ENCODE measurements at places on chromosomes 12 and 14. TPM values are rescaled to one million over a fixed set of nuclear protein-coding genes. Genes with fewer than 3 reads are reported as not detected.

DNA sequence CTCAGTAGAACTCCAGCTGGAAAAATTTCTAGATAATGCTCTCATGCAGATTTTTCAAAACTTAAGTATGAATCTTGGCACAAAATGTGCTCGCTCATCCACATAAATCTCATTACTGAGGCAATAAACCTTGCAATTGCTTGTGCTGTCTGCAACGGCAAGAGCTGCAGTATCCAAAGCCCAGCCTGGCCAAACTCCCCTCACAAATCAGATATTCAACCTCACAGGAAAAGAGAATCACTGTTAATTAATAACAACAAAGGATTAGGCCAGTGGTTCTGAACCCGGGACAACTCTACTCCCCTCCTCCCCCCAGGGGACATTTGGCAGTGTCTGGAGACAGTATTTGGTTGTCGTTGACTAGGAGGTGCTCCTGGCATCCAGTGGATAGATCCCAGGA is 19.2 kb upstream of the CORO1C start:
- DNase-seq: no peak

Gene OR6C74
- total RNA-seq: not detected

GRCh38 chr14:34810028-34810427 is 65.1 kb downstream of the BAZ1A start:
- no peak for DNase-seq

DNA sequence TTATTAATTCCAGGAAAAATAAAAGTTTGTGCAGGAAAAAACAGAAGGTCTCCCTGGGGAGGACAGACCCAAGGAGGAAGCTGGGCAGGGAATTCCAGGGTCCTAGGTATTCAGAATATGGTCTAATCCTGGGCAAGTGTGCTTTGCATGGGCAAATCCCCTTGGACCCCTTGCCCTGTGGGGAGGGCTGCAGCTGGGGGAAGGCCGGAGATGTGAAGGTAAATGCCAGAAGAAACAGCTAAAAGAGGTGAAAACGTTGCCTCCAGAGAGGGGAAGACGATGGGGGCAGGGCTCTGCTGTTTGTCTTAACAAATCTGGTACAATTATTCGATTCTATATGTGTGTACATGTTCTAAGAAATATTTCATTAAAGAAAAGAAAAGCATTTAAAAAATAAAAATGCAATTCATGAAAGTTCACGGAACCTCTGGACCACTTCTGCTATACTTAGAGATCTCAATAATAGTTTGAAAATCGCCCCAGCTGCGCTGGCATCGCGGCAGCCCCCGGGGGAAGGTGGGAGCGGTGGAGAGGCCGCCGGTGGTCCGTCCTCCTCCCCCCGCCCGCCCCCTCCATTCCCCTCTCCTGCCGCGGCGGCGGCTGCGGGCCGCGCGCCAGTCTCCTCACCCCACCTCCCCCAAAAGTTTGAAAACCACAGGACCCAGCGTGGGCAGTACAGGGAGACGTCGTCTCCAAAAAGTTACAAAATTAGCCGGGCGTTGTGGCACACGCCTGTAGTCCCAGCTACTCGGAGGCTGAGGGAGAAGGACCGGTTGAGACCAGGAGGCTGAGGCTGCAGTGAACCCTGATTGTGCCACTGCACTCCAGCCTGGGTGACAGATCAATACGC is 1.5 kb upstream of the PRPF40B start:
- DNase-seq: peak; percentile 51

DNA sequence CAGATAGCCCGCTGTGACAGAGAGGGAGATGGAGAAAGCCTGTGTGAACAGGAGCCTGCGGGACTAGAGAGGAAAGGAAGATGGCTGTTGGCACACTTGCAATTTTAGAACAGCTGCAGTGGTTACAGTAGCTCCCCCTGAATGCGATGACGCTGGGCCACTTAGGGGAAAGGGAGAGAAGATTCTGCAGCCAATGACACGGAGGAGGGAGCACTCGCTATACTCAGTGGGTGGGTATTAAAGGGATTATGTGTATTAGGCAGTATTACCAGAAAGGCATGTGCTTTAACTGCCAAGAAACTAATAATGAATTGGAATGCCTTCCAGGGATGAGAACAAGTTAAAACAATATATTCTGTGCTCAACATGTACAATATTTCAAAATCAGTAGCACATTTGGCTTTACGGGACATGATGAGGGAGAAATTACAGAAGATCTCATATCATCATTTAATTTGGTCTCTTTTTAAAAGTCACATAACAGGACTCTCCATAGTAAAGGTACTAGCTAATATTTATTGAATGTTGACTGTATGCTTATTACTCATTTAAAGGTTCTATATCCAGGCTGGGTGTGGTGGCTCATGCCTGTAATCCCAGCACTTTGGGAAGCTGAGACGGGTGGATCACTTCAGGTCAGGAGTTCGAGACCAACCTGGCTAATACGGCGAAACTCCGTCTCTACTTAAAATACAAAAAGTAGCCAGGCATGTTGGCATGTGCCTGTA is 35.9 kb upstream of the FOS start:
- peak; percentile 32 for DNase-seq

- no peak for DNase-seq
Measured at GRCh38 chr12:132015686-132016430, 66.1 kb downstream of the EP400 start.

DNA sequence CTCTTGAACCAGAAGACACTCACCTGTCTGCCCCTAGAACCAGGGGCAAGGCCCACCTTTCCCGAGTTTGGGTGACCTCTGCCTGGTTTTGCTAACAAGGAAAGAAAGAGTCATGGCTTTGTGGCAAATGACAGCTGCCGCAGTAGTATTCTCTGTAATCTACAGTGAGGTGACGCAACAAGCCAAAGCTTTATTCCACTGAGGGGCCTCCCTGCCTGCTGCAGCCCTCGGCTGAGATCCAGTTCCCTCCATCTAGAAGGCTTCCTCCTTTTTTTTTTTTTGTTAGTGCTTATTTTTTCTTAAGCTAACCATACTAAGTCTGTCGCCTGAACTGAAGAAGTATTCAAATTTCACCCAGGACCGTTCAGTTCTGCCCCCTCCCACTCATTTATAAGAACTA is 142.3 kb upstream of the TMCC3 start:
- no peak for DNase-seq

Gene ATL1
- 1.9 TPM for total RNA-seq

GRCh38 chr12:108117163-108117849 is 11.8 kb upstream of the WSCD2 start:
- no peak for DNase-seq

Gene CPM
- total RNA-seq: not detected

DNA sequence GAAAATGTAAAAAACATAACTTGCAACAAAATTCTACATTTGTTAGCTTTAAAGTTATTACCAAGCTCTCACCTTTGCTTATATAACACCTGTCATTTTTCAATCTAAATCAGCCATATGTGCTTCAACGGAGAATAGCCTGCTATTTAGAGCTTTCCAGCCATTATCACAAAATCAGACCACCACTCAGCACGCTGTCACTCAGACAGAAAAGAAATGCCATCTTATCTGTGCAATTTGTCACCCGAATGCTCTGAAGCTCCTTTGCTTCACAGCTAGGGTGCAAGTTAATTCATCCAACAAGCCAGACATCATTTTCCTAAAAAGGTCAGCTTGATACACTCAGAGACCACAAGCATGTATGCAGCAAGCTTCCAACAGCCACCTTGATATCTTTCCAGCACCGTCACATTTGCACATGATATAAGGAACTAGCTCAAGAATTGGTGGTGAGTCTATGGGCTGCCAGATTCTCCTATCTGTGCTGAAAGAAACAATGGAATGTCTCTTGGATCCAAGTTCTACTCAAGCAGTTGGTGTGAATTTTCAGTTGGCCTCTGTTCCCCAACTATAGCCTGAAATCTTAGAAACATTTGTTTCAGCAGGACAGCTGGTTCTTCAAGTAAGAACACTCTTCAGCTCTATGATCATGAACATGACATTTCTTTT is 20.0 kb upstream of the IFNG-AS1 start:
- DNase-seq: no peak

DNA sequence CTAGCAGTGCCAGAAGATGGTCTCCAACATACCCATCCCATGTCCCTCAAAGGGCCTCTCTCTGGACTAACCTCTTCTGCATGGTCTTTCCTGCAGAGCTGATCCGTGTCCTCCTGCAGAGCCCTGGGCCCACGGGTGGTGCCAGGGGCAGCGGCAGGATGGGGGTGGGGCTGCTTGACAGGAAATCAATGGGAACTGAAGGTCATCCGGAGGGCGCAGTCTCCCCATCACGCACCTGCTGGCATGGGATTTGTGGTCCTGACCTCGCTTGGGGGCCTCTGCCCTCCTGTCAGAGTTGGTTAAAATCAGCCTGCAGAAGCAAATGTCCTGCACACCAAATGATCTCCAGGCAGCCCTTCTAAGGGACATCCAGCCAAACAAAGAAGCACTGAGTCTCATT is 110.2 kb downstream of the DPF3 start:
- DNase-seq: no peak

- DNase-seq: no peak
Measured at GRCh38 chr14:93493054-93493453, 62.3 kb downstream of the UNC79 start.

DNA sequence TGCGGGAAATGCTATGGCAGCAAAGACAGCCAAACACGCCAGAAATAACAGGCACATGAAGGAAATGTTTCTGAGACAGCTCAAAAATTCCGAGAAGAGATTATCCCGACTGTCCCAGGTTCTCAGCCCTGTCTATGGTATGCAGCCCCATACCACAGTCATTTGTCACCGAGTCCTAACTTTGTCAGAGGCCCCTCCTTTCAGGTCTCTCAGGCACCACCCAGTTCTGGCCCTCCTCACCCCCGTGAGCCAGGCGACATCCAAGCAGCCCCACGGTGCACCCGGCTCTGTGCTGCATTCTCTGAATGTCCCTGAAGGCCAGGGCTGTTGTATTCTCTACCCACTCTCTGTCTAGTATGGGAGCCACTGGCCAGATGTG is 24.0 kb downstream of the SSH1 start:
- DNase-seq: no peak

GRCh38 chr12:106584104-106585064 is 1.6 kb downstream of the RFX4 start:
- DNase-seq: peak; percentile 58

DNA sequence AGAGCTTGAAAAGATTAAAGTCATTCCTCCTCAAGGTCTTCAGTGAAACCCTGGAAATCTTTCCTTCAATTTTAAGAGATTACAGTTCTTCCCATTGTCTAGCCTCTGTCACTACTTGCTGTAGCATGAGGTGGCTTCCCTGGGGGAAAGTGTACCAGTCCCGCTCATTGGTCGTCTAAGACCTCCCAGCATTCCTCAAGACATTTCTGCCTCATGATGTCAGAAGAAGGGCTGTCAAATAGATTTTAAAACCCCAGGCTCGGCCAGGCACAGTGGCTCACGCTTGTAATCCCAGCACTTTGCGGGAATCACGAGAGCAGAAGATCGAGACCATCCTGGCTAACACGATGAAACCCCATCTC is 46.7 kb downstream of the SMUG1 start:
- no peak for DNase-seq

- DNase-seq: no peak
Measured at GRCh38 chr14:68306265-68306933, 486.5 kb downstream of the ZFP36L1 start.

- no peak for DNase-seq
Measured at GRCh38 chr14:103973354-103973753, 31.0 kb upstream of the RD3L start.

DNA sequence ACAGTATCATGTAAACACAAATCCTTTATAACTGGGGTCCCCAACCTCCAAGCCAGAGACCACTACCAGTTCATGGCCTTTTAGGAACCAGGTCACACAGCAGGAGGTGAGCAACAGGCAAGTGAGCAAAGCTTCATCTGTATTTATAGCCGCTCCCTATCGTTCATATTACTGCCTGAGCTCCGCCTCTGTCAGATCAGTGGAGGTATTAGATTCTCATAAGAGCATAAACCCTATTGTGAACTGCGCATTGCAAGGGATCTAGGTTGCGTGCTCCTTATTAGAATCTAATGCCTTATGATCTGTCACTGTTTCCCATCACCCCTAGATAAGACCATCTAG is 49.9 kb downstream of the LRP6 start:
- no peak for DNase-seq

- no peak for DNase-seq
Measured at GRCh38 chr12:133180669-133181068, 626 bp upstream of the ZNF268 start.

Gene SMIM41
- not detected for total RNA-seq

GRCh38 chr12:66573605-66574004 is 105.3 kb downstream of the GRIP1 start:
- DNase-seq: no peak

DNA sequence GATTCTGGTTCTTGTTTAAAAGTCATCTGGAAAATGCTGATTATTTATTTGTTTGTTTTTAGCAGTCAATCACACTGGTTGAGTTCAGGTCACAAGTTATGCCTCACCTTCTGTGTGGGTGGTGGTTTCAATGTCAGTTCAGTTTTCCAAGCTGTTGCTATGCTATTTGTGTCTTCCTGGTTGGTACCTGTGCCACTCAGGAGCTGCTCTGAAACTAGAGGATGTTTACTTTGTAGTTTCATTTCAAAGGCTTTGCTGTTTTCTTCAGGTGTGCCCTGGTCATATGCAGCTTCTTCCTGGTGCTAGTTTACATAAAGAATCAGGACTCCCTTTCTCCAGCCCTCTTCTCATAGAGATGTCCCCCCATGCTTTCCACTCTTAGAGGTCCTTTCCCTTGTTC is 75.7 kb upstream of the PPP4R3A start:
- DNase-seq: no peak

Gene SLC25A47
- total RNA-seq: 0.07 TPM

Gene NKX2-1
- 0.78 TPM for total RNA-seq

DNA sequence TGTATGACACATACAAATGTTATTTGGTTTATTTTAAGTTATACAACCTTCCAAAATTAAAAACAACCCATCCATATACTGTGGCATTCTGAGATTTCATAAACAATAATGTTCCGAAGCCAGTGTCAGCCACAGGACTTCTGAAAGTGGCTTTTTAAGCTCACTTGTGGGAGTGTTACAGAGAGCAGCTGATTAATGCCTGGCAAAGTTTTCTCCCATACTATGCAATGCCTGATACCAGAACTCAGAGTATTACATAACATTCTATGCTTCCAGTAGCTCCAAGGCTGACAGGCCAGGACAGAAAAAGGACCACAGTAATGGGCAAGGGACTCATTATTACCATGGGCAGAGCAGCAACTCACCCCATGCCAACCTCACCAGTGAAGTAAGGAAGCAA is 29.3 kb downstream of the NELL2 start:
- DNase-seq: no peak

Gene PPP4R4
- total RNA-seq: 3.0 TPM

GRCh38 chr14:103733651-103734050 is 18.0 kb downstream of the ZFYVE21 start:
- no peak for DNase-seq

- peak; percentile 3 for DNase-seq
Measured at GRCh38 chr12:88142610-88142991, 494 bp downstream of the TMTC3 start.

- no peak for DNase-seq
Measured at GRCh38 chr12:104463368-104463767, 6.6 kb downstream of the CHST11 start.

Measured in H7 (cell line).